ENCODE measurements at places on chromosomes 1 and 21. TPM values are rescaled to one million over a fixed set of nuclear protein-coding genes. Genes with fewer than 3 reads are reported as not detected.

The RHBDL2 gene
- not detected for total RNA-seq

The PTPRC gene
- total RNA-seq, result 545 TPM

The SETDB1 gene
- total RNA-seq, result 60.4 TPM

The TNFRSF4 gene
- 268 TPM for total RNA-seq

The CYP4B1 gene
- total RNA-seq, result not detected

The INSRR gene
- 0.17 TPM for total RNA-seq

The OR2L2 gene
- total RNA-seq, result 0.29 TPM

The USP48 gene
- 129 TPM for total RNA-seq

The TEX38 gene
- total RNA-seq, result not detected

The C1orf94 gene
- not detected for total RNA-seq

The ATP6V1G3 gene
- total RNA-seq, result not detected

The CD101 gene
- 2.0 TPM for total RNA-seq

The ARTN gene
- total RNA-seq, result 3.0 TPM

The C1orf115 gene
- total RNA-seq, result 1.00 TPM

The PLA2G2F gene
- total RNA-seq, result not detected

The NTMT2 gene
- total RNA-seq, result not detected

The THEMIS2 gene
- total RNA-seq, result 81.0 TPM

The DPT gene
- not detected for total RNA-seq

The KCNA3 gene
- total RNA-seq, result 23.5 TPM

The ANGPTL1 gene
- total RNA-seq, result not detected

The SCMH1 gene
- 28.5 TPM for total RNA-seq

Data from activated T-cell treated with anti-CD3 and anti-CD28 coated beads, Interleukin-2, amount 50 U/mL, for 72 hours (primary cell).